ENCODE measurements at places on chromosomes 2 and 18.

DNA sequence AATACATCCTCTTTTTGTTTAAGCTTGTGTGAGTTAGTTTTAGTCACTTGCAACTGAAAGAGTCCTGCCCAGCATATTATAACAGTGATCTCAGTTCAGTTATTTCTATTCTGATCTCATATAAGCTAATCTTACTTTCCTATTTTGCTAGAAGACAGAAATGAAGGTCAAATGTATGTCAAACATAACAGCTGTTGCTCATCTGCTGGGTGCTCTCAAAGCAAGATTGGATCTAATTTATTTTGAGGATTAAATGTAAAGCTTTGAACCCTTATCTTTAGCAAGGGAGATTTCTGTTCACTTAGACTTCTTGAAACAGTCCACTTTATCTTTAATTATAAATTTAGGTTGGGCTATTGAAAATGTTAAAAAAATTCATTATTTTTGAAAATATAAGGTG lies 31.2 kb downstream of the CRYGD start:
- DNase-seq: no peak

DNA sequence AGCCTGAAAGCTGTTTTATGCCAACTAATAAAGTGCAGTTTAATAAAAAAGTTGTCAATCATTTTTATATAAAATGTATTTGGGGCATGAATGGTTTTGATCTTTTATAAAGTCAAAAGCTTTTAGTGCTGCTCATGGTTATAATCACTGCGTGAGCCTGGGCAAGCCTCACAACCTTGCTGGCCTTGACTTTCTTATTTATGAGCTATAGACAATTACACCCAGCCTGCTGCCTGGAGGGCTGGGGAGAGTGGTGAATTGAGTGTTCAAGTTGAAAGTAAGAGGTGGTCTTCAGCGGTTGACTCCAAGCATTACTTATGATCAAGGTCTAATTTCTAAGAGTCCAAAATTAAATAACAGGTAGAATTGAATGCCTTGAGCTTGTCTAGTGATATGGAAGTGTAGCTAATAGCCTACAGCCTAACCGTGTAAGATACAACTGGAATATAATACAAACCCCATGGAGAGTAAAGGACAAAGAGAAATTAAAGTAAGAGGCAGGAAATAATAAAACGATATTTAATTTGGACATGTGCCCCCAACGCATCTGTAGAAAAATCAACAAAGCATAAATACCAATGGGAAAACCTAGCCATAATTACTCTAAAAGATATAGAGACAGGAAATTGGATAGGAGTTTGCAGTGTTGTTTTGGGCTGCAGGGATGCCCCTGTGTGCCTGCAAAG lies 106.0 kb upstream of the CYP1B1 start:
- no peak for DNase-seq

- DNase-seq: no peak
Measured at GRCh38 chr2:117330641-117331040, 483.9 kb upstream of the DDX18 start.

- DNase-seq: no peak
Measured at GRCh38 chr2:71326968-71327367, 4.6 kb upstream of the ZNF638 start.

GRCh38 chr2:112947374-112947773 lies 30.4 kb upstream of the IL36G start:
- no peak for DNase-seq

- no peak for DNase-seq
Measured at GRCh38 chr2:217739741-217740140, 263.1 kb downstream of the TNS1 start.

GRCh38 chr2:142786918-142787702 lies 90.4 kb upstream of the KYNU start:
- no peak for DNase-seq

DNA sequence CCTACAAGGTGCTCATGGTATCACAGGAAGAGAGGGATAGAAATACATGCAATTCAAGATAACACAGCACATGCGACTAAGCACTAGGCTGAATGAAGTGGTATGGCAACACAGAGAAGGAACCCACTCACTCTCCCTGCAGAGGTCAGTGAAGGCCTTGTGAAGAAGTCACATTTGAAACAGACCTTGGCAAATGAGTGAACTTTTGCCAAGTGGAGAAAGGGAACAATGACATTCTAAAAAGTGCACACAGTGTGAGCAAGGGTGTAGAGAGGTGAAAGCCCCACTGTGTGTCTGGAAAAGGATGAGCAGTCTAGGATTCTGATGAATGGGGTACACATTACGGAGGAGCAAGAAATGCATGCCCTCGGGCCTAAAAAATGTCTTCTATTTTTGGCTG lies 23.3 kb downstream of the KLF7 start:
- no peak for DNase-seq

DNA sequence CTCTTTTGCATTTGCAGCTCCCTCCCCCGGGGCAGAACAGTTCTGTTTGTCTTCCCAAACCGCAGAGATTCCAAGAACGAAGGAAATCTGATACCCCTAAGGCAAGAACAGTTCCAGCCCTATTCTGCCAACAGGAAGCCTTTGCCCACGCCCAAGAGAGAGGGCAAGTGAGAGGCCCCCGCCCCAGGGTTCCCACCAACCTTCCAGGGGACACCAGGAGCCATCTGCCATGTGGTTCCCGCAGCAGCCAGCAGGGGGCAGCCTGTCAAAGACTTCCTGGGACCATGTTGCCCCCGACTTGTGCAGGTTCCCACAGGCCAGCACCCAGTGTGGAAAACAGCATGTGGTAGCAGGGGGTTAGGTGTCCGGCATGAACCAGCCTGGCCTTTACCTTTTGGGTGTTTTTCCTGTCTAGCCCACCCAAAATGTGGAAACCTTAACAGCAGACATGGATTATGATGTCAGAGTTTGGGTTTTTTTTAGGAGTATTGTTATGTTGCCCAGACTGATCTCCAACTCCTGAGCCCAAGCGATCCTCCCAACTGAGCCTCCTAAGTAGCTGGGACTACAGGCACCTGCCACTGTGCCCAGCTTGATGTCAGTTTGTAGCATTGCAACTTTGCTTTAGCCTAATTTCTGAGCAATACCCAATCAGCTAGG lies 21.7 kb upstream of the EFHD1 start:
- DNase-seq: no peak

DNA sequence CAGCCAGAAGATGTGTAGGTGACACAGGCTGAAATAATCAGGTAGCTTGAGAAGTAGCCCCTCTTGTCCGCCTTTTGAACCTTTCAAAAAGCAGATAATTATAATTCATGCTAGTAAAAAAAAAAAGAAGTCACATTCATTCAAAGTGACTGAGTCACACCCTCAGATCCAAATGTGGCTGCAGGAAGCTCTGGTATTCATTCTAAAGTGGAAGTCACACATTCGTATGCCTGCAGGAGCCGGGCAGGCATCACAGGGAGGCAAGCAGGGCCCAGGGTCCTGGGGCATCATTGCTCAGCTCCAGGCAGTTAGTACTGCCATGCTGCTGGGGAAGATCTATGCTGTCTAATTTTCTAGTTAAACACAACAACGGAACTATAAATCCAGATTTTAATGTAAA lies 21.7 kb upstream of the RAB11FIP5 start:
- no peak for DNase-seq

GRCh38 chr2:159497256-159497655 lies 119.1 kb downstream of the BAZ2B start:
- DNase-seq: no peak

GRCh38 chr2:229728370-229728769 lies 14.0 kb upstream of the DNER start:
- DNase-seq: no peak

- DNase-seq: no peak
Measured at GRCh38 chr2:234595829-234596228, 98.9 kb upstream of the ARL4C start.

DNA sequence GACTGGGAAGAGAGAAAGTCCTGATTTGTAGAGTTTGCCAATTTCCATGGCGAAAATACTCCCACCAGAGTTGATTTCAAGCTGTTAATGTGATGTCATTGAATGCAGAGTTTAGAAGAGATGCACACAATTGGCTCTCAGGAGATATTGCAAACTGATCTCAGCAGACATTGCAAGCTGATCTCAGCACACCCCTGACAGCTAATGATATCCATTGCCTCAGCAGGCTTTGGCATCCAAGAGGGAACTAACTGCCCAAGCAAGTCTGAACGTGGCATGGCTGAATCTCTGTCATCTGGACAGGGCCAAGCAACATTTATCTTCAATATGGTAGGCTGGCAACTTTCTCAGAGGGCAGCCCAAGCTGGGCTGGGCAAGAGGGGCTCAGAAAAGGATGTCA lies 78.4 kb upstream of the CYP1B1 start:
- no peak for DNase-seq

GRCh38 chr2:52428224-52428623 lies 1339.4 kb upstream of the CHAC2 start:
- no peak for DNase-seq

GRCh38 chr2:74648009-74648443 lies at the start of gene M1AP:
Gene M1AP, minus strand, starts transcription at chr2:74648330. Its CDS starts 8,055 bp downstream, at chr2:74640275.
- DNase-seq: no peak

DNA sequence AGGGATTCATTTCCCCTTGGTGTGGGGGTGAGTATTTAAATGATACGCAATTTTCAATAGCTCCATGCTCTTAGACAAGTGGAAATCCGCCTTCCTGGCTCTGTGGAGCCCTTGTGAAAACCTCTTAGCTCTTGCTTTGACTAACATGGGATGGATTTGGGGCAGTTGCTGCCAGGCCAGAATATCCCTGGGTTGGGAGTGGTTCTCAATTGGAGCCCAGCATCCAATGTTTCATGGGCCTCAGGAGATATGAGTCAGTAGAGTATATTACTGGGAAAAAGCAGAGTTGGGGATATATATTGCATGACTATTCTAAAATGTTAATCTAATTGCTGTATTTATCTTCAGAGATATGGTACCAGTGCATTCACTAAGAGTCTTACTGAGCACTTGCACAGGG lies 104.4 kb upstream of the IL1R2 start:
- no peak for DNase-seq

DNA sequence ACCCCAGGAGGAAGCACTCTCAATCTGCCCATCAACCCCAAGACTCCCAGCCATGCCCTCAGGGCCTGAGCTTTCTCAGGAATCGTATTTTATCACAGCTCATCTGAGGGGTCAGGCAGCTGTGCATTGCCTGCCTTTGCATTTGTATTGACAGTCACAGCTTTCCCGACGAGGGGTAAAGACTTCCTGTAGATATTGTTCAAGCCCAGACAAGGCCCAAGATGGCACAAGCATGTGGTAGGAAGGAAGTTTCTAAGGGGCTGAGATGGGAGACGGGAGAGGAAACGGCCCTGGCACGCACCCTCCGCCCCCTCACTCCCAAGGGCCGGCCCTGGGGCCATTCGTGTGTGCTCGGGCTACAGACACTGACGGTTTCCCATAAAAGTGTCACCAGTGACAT lies 34.2 kb upstream of the PRLH start:
- DNase-seq: no peak

DNA sequence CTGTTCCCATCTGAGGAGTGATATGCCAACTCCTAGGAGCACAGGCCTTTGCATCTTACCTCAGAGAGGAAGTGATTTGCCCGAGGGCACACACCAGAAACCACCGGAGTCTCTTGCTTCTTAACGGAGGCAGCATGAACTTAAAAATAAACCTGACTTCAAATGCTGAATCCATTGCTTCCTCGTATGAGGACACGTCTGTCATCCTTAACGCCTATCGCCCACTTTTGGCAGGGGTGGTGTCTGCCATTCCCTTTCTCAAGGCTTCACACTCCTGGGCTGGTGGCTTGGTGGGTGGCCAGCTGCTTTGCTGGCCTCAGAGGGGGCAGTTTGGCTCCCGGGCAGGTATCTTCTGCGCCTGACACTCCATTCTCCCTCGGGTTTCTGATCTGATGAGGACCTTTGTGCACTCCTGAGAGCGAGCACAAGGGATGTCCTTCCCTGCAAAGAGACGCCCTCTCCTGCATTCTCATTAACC lies 1.1 kb upstream of the PREB start:
- no peak for DNase-seq

DNA sequence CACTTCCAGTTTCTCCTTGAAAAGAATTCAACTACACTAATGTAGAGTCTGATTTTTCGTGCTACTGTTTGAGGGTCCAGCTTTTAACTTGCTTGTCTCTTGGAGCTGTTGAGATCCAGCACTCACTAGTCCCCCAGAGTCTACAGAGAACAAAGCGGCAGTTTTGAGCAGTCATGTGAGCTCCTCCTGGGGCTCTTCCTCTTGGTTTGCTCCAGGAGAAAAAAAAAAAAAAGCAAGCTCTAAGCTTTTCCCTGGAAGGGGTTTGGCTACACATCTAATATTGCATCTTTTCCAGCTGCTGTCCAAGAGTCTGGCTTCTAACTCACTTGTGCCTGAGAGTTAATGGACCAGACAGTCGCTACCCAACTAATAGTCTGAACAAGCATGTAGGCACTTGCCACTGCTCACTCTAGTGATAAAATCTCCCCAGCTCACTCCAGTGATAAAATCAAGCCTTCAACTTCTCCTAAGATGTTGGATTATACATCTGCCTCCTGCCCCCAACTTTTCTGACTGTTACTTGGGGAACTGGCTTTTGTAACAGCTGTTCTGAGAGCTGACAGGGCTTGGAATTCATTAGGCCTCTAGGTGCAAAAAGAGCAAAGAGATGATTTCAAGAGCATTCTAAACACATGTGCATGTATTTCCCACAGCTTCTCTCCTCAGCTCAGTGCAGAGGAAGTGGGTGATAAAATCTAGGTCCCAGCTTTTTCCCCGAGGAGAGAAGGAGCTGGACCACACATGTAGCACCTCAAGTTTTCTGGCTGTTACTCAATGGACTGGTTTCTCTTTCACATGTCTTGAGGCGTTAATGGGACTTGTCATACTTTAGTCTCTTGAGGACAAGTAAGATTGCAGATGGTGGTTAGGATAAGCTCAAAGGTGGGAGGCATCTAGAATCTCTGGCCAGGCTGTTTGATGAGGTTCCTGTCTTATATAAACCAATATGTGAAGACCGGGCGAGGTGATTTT lies 750.5 kb downstream of the LRP1B start:
- no peak for DNase-seq

GRCh38 chr18:79396431-79397246 lies 909 bp downstream of the NFATC1 start:
- DNase-seq: no peak

- DNase-seq: no peak
Measured at GRCh38 chr2:46937471-46937901, 21.9 kb upstream of the MCFD2 start.

- DNase-seq: no peak
Measured at GRCh38 chr2:50658883-50659282, 373.0 kb downstream of the NRXN1 start.

Measured in NCI-H187 treated with DMSO at 0.1 percent for 48 hours (cell line).